ENCODE measurements at places on chromosomes 2 and 18.
A peak's percentile ranks its signal among the peaks of the same experiment; 100 is the strongest.

GRCh38 chr2:1824202-1824905, 80.0 kb upstream of the PXDN start:
- no peak for DNase-seq

- DNase-seq = peak; percentile 60
Observed at GRCh38 chr2:230085201-230085600, 16.5 kb upstream of the SLC16A14 start.

GRCh38 chr2:53233759-53234547, 533.7 kb upstream of the CHAC2 start:
- DNase-seq = no peak

- peak; percentile 60 for DNase-seq
Observed at GRCh38 chr18:48784656-48785055, 166.1 kb downstream of the SMAD7 start.

DNA sequence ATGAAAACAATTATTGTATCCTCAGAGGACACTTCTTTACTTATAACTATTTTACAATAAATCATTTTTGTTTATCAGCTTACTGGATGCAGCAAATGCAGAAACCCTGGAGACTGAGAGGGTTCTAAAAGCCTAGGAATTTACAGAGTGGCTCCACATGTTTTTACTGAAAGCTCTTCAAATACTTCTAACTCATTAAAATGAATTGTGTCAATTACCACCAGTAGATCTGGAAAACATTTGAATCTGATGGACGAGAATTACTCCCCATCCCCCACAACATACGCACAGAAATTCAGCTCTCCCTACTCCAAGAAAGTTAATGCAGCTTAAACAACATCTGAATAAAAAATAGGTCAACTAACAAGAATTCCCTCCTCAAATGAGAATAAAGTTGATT, 319.8 kb upstream of the FIGN start:
- DNase-seq = no peak

Data from suppressor macrophage treated with lipopolysaccharide for 1 hour (primary cell).